Keratinocyte (primary cell): ENCODE measurements at places on chromosomes 16 and 17. TPM values are rescaled to one million over a fixed set of nuclear protein-coding genes. Genes with fewer than 3 reads are reported as not detected.

- H3K4me1 ChIP-seq: no peaks in the 10 kb centered on the region
- no peak overlapping the region for H3K4me3 ChIP-seq
- DNase-seq: no peak
Measured at GRCh38 chr16:27110524-27110896, 43.8 kb downstream of the C16orf82 start.

Gene PSMC3IP
- polyA plus RNA-seq: 2.4 to 7.8 TPM (median 7.7 TPM) in 3 replicates

Gene TMEM114
- not detected in 3 replicates for polyA plus RNA-seq

- H3K4me3 ChIP-seq: no peak overlapping the region
- no peak for DNase-seq
- H3K4me1 ChIP-seq: peaks cover 4% of the 10 kb centered on the region
Measured at GRCh38 chr17:1055751-1056645, 59.1 kb downstream of the TIMM22 start.

Gene DPEP3
- 0.04 TPM in 1 of 3 replicates, not detected in the others for polyA plus RNA-seq
